MCF 10A (cell line): ENCODE measurements at places on chromosomes 5 and 9.
A peak's percentile ranks its signal among the peaks of the same experiment; 100 is the strongest.

DNA sequence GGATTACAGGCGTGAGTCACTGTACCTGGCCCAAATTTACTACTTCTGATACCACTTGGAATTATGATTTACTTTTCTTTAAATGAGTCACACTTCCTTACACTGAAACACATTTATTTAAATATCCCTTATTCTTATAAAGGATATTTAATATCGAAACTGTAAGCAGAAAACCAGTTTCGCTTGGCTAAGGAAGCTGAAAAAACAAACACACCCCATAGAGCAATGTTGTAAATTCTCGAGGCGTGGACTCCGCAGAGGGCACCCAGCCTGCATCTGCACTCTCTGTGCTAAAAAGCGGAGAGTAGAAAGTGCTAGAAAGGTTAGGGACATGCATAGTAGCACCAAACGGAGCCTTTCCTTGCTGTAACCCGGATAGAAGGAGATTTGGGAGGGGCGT, 86.5 kb downstream of the HMCN2 start:
- peak; percentile 68 for DNase-seq

DNA sequence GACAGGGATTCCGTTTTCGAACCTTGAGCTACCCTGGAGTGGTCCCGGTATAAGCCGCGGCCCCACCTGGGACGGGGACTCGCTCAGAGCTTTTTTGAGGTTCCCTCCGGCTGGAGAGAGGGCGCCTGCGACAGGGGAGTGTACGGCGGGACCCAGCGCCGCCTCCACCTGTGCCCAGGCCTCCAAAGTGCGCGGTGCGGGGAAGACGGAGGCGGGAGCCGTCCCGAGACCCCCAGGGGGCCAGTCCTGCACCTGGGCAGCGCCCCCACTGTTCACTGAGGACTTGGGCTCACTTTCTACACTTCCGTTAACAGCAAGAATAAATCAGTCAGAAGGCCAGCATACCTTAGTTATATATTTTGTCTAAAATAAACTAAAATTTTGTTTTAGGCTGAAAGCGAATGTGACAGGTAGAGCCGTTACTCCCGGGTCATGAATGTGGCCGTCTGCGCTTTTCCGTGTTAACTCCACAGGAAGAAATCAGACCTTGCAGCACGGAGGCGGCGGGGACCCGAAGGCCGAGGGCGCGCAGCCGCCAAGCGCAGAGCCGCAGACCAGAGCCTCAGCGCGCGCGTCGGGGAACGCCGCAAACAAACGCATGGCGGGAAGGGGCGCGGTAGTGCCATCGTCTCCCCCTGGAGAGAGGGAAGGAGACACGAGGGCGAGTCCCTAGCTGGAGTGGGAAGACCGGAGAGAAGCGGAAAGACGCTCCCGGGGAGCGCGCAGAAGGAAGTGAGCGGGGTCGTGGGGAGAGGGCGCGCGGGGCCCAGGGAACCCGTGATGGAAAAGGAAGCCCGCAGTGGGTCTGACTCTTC, 14.1 kb downstream of the TRIM7 start:
- DNase-seq = no peak

GRCh38 chr5:74304536-74304935, 336.0 kb downstream of the ENC1 start:
- no peak for DNase-seq

DNA sequence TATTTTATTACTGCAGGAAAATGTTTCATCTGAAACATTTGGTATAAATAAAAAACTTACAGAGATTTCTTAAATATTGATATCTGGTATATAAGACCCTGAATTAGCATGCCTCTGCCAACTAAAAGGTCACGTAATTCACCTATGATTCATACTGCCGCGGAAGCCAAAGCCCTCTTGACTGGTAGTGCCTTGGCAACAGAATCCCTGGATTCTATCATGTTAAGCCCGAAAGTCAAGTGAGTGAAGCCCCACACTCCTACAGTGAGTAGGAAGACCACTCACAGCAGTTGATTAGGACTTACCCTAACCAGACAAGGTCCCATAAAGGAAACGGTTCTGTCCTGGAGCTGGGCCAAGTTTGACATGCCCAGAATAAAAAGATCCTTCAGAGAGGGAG, 175.6 kb upstream of the NREP start:
- DNase-seq = peak; percentile 75

GRCh38 chr9:135826188-135826545, 81.2 kb downstream of the CAMSAP1 start:
- DNase-seq = no peak

DNA sequence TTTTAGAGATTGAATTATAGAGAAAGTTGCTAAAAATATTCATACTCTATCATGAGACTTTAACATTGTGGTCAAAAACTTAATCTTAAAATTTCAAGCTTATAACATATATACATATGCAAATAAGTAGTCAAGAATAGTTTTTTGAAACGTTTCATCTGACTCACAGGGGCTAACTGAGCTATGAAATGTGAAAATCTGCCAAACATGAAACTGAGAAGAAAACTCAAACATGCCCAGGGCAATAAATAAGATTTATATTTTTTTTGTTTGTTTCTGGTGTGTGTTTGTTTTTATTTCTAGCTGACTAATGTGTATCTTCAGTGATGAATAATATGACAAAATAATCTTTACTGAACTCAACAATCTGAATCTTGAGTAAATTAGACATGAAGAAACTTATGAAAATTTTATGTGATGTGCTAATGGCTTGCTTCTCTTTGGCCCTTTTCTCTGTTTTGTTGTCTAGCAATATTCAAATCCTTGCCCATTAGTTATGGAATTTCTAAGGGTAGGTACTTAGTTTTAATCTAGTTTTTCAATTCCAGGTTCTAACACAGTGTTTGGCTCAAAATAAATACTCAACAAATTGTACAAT, 99.9 kb downstream of the FAM174A start:
- DNase-seq = peak; percentile 34

DNA sequence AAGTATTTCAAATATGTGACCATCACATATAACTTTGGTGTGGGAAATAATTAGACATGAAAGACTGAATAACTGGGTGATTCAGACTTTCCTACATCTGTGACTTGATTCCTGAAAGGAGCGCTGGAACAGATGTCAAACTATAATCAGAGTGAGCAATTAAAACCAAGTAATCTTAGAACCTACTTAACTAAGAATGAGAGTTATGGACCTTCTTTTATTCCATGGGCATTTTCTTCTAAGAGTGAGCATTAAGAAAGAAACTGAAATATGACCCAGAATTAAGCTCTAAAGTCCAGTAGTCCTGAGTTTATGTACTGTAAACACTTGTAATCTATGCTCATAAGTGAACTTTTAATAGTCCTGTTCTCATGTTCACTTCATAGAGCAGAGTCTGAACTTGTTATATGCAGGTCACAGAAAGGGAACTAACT, 68.4 kb downstream of the PAM start:
- DNase-seq = no peak

DNA sequence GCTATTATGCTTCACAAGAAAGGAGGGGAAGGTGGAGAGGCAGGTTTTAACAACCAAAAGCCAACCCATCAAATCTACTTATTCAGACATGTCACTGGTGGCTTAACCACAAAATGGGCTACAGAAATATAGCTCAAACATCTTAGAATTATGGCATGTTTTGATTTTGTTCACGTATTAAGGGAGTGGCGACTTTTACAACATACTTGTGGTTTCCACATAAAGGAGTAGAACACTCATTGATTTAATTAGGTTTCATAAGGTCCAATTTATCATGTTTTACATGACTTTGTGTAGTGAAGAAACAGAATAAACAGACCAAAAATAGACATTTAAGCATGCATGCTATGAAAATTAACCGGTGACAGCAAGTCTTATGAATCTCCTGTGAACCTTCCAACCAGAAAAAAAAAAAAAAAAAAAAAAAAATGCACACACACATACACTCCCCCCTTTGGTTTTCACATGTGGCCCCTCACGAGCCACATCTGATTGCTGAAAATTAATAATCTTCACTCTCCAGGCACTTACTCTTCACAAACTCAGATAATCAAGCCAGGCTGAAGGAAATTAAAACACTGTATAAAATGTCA, 5.4 kb downstream of the ZNF608 start:
- peak; percentile 90 for DNase-seq

GRCh38 chr9:36358486-36358885, 41.6 kb downstream of the RNF38 start:
- no peak for DNase-seq

DNA sequence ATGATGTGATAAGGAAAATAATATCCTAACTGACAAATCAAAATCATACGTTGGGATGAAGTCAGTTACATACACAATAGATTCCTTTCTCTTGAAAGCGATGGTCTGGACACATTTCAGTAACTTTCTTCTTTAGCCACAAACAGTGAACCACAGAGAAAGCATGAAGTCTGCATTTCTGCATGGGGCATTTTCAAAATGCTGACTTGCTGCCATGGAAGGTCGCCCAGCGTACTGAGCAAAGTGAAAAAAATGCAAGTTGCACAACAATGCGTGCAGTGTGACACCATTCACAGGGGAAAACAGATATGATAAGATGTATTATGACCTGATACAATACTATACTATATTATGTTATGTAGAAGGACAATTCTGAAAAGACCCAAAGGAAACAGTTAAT, 146.3 kb downstream of the SNX18 start:
- DNase-seq = peak; percentile 71

- no peak for DNase-seq
These were observed 181.2 kb downstream of the SLC12A2 start for GRCh38 chr5:128264564-128265360.

DNA sequence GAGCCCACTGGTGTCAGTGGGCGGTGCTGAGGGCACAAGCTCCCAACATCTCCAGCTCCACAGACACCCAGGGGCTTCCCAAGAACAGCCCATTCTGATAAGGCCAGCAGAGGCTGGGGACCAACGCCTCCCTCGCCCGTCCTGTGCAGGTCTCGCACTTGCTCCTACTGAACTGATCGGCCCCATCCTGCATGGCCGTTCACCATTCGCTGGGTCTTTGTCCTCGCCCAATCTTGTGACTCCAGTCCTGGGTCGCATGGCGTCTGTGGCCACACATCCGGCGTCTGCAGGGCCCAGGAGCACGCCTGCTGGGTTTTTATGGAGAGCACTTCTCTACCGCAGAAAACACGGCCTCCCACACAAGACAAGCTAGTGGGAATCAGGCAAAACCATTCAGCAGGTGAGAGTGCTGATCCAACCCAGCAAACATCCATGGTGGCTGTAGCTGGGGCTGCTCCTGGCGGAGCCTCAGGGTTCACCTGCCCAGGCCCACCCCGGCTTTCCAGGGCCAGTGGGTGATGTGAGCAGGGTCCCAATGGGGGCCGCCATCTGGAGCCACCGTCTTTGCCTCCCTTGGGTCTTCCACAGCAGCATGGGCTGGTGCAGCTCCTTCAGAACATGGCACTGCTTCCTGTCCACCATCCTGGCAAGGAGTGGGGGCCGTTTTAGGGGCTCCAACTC, 7.4 kb downstream of the LRRC14B start:
- DNase-seq = no peak

GRCh38 chr5:179504600-179505396, 45.6 kb upstream of the RUFY1 start:
- no peak for DNase-seq

DNA sequence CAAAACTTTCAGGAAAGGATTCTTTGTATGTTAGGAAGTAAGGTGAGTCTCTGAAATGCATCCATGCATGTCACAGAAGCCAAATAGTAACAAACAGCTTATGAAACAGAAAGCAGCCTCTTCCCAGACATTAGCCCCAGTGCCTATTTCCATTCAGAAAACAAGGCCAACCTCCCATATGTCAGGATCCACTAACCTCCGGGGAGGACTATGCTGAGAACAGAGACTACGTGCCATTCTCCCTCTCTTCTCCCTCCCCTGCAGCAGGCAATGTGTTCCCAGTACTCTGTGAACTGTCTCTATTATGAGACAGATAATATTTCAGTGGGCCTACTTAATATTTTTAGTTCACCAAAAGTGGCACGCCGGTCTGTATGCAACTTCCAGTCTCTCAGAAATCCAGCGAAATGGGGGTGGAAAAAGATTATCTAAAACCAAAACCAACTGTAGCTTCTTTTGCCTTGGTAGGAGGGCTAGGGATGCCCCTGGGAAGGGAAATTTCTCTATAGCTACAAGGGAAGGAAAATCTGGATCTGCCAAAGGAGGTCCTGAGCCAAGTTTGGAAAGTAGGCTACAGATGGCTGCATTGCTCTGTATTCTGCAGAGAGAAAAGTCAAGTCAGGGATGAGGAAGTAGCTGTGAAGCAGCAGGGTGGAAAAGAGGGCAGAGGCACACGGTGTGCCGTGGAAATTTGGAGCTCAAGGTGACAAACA, 42.0 kb downstream of the VLDLR start:
- DNase-seq = no peak

DNA sequence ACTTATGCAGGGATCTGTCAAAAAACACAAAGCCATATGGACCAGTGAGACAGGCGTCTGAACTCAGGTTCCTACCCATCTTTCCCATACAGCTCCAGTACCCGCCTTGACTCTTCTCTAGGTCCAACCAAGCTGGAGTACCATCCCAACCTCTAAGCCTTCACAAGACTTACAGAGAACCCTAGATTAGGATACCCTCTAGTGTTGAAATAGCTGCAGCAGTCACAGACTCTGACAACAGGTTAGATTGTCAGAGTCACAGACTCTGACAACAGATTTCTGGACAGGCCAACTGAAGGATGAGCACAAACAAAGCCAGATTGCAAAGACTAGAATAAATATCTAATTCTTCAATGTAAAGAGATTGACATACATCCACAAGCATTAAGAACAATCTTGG, 266.1 kb downstream of the GRIA1 start:
- DNase-seq = peak; percentile 32

DNA sequence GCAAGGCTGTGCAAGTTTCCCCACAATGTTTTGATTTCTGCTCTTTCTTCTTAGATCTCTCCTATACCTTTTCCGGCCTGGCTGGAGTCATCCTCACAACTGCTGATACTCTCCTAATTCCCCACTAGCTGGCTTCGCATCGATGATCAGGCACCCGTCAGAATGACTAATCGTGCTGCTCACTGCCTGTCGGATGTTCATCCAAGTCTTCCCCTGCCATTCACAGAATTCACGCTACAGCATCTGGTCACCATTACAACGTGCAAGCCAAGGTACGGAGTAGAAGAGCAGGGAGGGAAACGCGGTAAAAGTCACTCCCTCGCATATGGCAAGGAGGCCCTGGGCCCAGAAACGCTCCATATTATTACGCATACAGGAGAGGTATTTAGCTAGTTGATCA, 35.1 kb downstream of the CDH10 start:
- DNase-seq = no peak

GRCh38 chr5:5042806-5043205, 97.3 kb upstream of the ADAMTS16 start:
- no peak for DNase-seq

DNA sequence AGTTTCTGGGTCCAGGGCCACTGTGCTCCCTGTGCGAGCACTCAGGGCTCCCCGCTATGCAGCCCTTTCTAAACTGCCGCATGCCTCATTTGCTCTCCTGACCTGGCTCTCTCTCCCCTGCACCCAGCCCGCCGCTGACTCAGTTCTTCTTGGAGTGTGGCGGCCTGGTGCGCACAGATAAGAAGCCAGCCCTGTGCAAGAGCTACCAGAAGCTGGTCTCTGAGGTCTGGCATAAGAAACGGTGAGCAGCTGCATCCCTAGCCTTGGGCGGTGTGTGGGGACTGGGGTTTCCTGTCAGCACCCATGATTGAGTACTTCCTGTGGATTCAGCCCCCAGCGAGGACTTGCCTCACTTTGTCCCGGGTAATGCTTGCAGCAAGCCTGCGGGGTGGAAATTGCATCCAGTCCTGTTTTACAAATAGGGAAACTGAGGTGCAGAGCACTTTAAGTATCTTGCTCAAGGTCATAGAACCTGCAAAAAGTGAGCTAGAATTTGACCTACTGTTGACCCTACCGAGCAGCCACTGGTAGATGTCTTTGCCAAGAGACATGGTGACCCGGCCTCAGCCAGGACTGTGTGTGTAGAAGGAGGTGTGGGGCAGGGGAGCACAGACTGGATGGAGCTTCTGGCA, 27.9 kb downstream of the USP20 start:
- DNase-seq = peak; percentile 85

GRCh38 chr5:82044010-82044409, 72.2 kb downstream of the ATG10 start:
- DNase-seq = no peak
